ENCODE measurements at places on chromosomes 12 and 14.

DNA sequence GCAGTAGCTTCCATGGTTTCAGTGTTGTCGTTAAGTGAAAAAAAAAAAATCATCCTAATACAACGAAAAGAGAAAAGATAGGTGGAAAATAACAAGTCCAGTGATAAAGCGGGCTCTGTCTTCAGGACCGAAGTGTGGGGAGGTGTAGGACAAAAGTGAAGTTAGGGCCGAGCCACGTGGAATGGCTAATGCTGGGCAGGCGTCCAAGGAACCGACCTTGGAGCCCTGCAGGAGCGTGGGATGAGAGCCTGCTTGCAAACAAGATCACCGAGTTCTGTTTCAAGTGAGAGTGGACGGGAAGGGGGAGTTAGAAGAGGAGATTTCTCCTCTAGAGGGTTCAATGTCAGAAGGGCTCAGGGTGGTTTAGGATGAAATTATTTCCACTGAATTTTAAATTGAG, 22.2 kb downstream of the A2ML1 start:
- no peak for DNase-seq

DNA sequence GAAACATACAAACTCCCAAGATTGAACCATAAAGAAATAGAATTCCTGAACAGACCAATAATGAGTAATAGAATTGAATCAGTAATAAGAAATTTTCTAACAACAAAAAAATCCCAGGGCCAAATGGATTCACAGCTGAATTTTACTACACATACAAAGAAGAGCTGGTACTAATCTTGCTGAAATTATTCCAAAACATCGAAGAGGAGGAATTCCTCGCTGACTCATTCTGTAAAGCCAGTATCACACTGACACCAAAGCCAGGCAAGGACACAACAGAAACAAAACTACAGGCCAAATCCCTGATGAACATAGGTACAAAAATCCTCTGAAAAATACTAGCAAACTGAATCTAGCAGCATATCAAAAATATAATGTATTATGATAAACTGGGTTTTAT, 367.8 kb upstream of the CLEC14A start:
- no peak for DNase-seq

- no peak for DNase-seq
Measured at GRCh38 chr12:86550218-86551145, 294.3 kb upstream of the MGAT4C start.

GRCh38 chr12:32305163-32305562, 94.2 kb upstream of the FGD4 start:
- DNase-seq, result peak; percentile 52

- DNase-seq, result no peak
Measured at GRCh38 chr12:26121323-26122060, 3.3 kb downstream of the BHLHE41 start.

DNA sequence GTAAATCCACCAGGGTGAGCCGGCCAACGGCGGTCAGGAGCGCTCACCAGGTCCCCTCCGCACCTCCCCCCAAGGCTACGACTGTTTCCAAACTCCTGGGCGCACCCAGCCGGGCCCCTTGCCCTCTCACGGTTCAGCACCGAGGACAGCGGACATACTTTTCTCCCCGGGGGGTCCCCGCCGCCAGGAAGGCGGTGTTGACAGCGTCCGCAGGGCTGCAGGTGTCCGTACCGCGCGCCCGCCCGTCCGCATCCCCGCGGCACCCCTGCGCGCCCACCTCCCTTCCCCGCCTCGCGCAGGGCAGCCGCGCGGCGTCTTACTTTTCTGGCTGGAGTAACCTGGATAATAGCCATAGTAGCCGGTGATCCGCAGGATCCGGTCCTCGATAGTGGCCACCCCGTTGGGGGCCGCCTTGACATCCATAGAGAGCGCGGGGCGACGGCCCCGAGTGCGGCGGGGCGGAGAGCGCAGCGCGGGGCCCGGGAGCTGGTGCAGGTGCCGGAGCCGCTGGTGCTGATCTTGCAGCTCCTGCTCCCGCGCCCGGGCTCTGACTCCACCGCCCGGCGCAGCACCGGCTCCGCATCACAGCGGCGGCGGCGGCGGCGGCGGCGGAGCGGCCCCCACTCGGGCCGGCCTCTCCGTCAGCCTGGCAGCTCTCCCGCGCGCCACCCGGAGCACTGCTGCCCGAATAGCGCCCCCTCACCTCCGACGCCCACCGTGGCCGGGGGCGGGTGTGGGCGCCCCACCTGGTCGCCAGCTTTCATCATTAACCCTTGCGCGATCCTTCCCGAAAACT, at the start of gene SLC35F4:
Gene SLC35F4, minus strand, starts transcription at position 690 of the 796 bp plus-strand sequence.
- DNase-seq, result peak; percentile 58

DNA sequence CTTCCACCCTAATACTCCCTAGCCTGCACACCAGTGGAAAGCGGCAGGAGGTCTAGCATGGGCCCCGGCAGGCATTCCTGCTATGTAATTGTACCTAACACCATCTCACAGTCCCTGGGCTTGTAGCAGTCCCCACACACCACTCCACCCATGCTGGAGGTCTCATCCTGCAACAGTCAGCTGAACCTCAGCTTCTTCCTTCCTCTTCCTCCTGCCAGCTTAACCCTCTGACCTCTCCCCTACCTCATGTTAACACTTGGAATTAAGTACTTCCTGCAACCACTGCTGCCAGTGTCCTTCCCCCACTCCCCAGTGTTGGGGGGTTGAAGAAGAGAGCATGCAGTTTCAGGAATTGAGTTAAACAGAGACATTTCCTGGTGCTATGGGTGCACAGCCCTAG, 7.6 kb downstream of the ADCY4 start:
- no peak for DNase-seq

Measured in DMS79 treated with DMSO at 0.1 percent for 48 hours (cell line).